A549 treated with AZD2906 at 1 μM for 4 hours (cell line): ENCODE measurements at places on chromosomes 11 and 22. TPM values are rescaled to one million over a fixed set of nuclear protein-coding genes. Genes with fewer than 3 reads are reported as not detected.

The KCNK7 gene
- total RNA-seq: 0.51 to 0.95 TPM (median 0.72 TPM) in 5 replicates

The PATE4 gene
- not detected in 5 replicates for total RNA-seq

The PRAME gene
- total RNA-seq: 90.0 to 109 TPM (median 99.8 TPM) in 5 replicates

The PRR33 gene
- not detected in 5 replicates for total RNA-seq

The TRIM51G gene
- total RNA-seq: not detected in 5 replicates

The TP53I11 gene
- total RNA-seq: 33.3 to 45.3 TPM (median 44.4 TPM) in 5 replicates

The OR52H1 gene
- not detected in 5 replicates for total RNA-seq

The GPHA2 gene
- not detected in 5 replicates for total RNA-seq

The IGF2 gene
- 1.7 to 2.9 TPM (median 2.4 TPM) in 5 replicates for total RNA-seq

The TMEM132A gene
- total RNA-seq: 91.8 to 138 TPM (median 121 TPM) in 5 replicates

The OVCH2 gene
- not detected in 5 replicates for total RNA-seq

The ART5 gene
- 0.18 to 0.60 TPM (median 0.27 TPM) in 5 replicates for total RNA-seq

The SLC5A12 gene
- not detected in 5 replicates for total RNA-seq

The JAM3 gene
- total RNA-seq: 3.6 to 4.3 TPM (median 4.0 TPM) in 5 replicates

The P2RX6 gene
- 0.29 to 0.82 TPM (median 0.60 TPM) in 5 replicates for total RNA-seq

The OSBP2 gene
- total RNA-seq: 7.6 to 9.5 TPM (median 8.4 TPM) in 5 replicates

The UBQLN3 gene
- total RNA-seq: not detected in 5 replicates

The MYO18B gene
- total RNA-seq: 0.02 to 0.08 TPM (median 0.06 TPM) in 5 replicates

The EFEMP2 gene
- 0.49 to 1.1 TPM (median 0.97 TPM) in 5 replicates for total RNA-seq

The HTR3A gene
- total RNA-seq: not detected in 5 replicates

The TTC38 gene
- total RNA-seq: 11.4 to 15.9 TPM (median 12.5 TPM) in 5 replicates
